CD4-positive, alpha-beta memory T cell (primary cell): ENCODE measurements at places on chromosomes 12 and 14.

DNA sequence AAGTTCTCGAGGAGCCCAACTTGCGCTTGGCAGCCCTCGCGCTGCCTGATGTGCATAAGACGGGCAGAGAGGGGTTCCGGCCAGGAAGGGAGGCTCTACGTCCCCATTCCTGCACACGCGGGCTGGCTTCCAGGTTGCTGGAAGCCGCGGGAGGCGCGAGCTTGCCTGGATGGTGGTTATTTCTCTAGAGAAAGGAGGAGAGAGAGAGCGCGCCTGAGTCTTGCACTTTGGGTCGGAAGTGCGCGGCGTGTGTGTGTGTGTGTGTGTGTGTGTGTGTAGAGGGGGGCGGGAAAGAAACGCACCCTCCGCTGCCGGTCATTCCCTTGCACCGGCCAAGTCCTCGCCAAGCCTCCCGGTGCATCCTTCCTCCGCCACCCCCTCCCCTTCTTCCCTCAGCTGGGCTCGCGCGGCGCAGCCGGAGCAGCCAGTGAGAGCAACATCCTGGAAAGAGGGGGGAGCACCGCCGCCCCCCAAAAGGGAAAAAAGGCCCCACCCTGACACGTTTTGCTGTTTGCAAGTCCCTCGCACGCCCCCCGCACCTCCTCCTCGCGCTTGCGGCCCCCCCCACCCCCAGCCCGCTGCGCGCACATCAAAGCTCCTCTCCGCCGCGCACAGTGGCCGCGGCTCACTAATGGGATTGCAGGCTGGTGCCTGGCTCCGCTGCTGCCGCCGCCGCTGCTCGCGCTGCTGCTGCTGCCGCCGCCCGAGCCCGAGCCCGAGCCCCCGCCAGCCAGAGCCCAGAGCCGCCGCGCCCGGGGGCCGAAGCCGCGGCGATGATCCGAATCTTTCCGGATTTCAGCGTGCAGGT is 4.4 kb upstream of the NPAS3 start:
- DNase-seq, result no peak

DNA sequence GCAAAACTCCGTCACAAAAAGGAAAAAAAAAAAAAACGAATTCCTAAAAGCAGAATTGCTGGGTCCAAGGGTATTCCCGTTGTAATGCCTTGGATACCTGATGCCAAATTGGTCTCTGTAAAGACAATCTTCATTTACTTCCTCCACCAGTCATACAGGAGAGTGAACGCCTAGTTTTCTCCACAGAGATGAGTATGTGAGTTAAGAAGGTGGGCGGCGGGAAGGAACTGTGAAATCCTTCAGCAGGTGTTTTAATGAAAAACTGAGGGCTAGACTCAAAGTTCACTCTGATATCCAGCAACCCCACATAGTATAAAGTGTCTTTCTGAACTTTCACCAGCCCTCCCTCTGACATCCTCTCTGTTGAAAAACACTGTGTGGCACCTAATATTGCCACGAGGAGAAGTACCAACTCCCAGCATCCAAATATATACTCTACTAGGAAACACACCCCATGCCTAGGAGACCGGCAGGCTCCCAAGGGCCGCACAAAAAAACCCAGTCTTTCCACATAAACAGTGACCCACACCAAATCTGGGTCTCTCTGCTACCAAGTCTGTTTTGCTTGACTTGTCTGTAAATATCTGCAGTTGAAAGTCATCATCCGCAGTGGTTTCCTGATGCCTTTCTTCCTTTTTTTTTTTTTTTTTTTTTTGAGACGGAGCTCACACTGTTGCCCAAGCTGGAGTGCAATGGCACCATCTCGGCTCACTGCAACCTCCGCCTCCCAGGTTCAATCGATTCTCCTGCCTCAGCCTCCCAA is 30.3 kb upstream of the FOXN3 start:
- DNase-seq, result no peak

- DNase-seq, result peak; percentile 11
These were observed 398.3 kb downstream of the APAF1 start for GRCh38 chr12:99043319-99043914.

DNA sequence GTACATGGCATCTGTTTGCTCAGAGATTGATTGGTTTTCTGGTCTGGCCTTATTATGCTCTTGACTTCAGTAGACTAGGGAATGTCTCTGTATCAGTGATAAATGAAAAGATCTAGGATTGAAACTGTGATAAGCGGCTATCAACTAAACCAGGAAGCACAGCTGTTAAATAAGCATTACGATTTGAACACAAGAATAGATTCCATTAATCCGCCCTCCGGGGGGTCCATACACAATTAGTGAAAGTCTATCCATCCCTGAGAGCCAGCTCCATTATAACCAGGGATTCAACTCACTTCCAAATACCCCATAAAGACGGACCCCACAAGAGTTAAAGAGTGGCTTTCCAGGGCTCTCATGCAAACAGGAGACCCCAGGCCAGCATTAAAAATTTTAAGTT is 279.0 kb downstream of the GRIN2B start:
- DNase-seq, result no peak
